ENCODE measurements at places on chromosomes 7 and 10.

- no peak overlapping the region for H3K4me3 ChIP-seq
- H3K4me1 ChIP-seq = no peaks in the 10 kb centered on the region
- H3K27ac ChIP-seq = peak overlapping the region; percentile 78
These were observed 183.9 kb downstream of the AVL9 start for GRCh38 chr7:32679192-32679591.

- H3K27me3 ChIP-seq = no peaks in the 10 kb centered on the region
- no peaks in the 10 kb centered on the region for H3K4me1 ChIP-seq
- no peak for DNase-seq
- H3K27ac ChIP-seq = no peak overlapping the region
- H3K4me3 ChIP-seq = no peak overlapping the region
These were observed 20.4 kb upstream of the UTF1 start for GRCh38 chr10:133209641-133210040.

DNA sequence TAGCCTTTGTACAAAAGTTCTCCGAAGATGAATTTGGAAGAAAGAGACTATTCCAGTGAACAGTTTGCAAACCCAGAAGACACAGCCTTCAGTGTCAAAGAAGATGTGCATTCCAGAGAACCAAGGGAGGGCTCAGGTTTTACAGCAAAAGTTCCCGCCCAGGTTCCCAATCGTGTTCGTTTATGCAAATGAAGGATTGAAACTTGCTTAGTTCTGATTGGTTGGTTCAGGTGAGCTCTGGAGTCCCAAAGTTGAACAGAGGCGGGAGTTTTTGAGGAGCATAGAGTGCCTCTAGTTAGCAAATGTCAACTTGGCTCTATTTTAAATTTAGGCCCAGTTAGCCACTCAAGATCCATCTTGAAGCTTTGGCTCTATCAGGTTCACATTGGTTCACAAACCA lies 51.3 kb downstream of the TMEM270 start:
- no peak for DNase-seq
- no peaks in the 10 kb centered on the region for H3K27me3 ChIP-seq
- H3K4me3 ChIP-seq = no peak overlapping the region

DNA sequence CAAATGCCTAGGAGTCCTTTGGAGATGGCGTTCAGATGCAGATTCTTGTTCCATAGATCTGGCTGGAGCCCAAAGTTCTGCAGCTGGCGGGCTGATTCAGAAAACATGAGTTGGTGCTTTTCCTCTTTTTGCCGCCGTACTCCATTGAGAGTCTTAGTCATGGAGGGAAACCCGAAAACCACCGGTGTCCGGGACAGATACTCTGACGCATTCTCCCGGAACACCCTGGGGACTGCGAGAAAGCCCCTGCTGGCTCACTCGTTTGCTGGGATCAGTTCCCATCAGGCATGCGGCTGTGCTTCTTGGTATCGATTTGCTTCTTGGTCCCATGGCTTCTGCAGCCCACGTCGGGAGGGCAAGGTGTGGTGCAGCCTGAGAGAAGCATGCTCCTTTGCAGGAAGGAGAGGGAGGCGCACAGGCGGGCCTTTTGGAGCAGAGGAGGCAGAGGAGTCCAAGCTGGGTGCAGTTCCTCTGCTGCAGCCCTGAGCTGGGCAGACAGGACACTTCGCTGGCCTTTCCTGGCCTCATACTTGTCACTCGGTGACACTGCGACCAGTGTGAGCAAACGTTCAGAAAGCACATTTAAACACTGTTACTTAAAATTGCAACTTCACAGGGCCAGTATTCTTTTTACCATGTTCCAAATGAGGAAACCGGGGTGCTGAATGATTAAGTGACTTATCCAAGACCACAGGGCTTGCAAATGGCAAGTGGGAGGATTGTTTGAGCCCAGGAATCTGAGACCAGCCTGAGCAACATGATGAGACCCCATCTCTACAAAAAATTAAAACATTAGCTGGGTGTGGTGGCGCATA lies 30.6 kb upstream of the PFKFB3 start:
- no peaks in the 10 kb centered on the region for H3K36me3 ChIP-seq
- no peak for DNase-seq
- no peaks in the 10 kb centered on the region for H3K4me1 ChIP-seq
- H3K4me3 ChIP-seq = no peak overlapping the region
- H3K27me3 ChIP-seq = no peaks in the 10 kb centered on the region

- H3K27me3 ChIP-seq = no peaks in the 10 kb centered on the region
- DNase-seq = no peak
- no peak overlapping the region for H3K4me3 ChIP-seq
These were observed 154.5 kb downstream of the SLC25A13 start for GRCh38 chr7:96167424-96167823.

- H3K4me3 ChIP-seq = no peak overlapping the region
- no peaks in the 10 kb centered on the region for H3K36me3 ChIP-seq
- no peak for DNase-seq
- H3K4me1 ChIP-seq = no peaks in the 10 kb centered on the region
- H3K27ac ChIP-seq = no peak overlapping the region
These were observed 7.8 kb upstream of the SRRM3 start for GRCh38 chr7:76193883-76194282.

- peak overlapping the region; percentile 75 for H3K27ac ChIP-seq
- H3K27me3 ChIP-seq = no peaks in the 10 kb centered on the region
- H3K4me1 ChIP-seq = no peaks in the 10 kb centered on the region
- no peaks in the 10 kb centered on the region for H3K36me3 ChIP-seq
These were observed 811 bp downstream of the RGS10 start for GRCh38 chr10:119541459-119542356.

DNA sequence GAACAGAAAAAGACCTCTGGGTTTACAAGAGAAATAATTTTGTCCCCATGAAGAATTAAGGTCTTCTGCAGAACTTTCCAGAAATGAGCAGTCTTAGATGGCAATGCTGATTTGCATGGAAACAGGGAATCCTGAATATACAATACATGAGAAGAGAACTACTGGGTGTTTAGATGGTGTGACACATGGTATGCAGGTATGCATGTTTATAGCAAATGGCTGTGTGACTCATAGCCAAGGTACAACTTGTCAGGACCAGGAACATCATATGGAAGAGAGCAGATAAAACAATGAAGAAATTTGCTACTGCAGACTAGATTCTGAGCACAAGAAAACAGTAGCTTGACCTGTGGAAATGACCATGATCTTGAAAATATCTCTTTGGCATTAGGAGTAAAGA lies 907.8 kb downstream of the GATA3 start:
- H3K27ac ChIP-seq = no peak overlapping the region
- H3K27me3 ChIP-seq = no peaks in the 10 kb centered on the region
- no peaks in the 10 kb centered on the region for H3K36me3 ChIP-seq
- no peak for DNase-seq
- H3K4me3 ChIP-seq = no peak overlapping the region

GRCh38 chr7:122255454-122255853 lies 49.1 kb downstream of the FEZF1 start:
- no peaks in the 10 kb centered on the region for H3K36me3 ChIP-seq
- no peak for DNase-seq
- H3K4me1 ChIP-seq = no peaks in the 10 kb centered on the region

- no peak for DNase-seq
- no peak overlapping the region for H3K4me3 ChIP-seq
- H3K27me3 ChIP-seq = no peaks in the 10 kb centered on the region
These were observed 72.9 kb downstream of the AOAH start for GRCh38 chr7:36651404-36651803.

DNA sequence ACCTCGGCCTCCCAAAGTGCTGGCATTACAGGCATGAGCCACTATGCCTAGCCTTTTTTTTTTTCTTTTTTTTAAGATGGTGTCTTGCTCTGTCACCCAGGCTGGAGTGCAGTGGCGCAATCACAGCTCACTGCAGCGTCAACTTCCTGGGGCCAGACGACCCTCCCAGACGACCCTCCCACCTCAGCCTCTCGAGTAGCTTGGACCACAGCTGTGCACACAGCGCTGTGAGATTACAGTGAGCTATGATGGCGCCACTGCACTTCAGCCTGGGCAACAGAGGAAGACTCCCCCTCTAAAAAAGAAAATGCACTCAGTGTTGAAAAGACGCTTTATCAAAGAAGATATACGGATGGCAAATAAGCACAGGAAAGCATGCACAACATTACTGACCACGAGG lies 16.5 kb upstream of the WIPI2 start:
- H3K4me3 ChIP-seq = no peak overlapping the region
- no peak overlapping the region for H3K27ac ChIP-seq
- H3K4me1 ChIP-seq = no peaks in the 10 kb centered on the region
- H3K27me3 ChIP-seq = no peaks in the 10 kb centered on the region
- H3K36me3 ChIP-seq = no peaks in the 10 kb centered on the region

DNA sequence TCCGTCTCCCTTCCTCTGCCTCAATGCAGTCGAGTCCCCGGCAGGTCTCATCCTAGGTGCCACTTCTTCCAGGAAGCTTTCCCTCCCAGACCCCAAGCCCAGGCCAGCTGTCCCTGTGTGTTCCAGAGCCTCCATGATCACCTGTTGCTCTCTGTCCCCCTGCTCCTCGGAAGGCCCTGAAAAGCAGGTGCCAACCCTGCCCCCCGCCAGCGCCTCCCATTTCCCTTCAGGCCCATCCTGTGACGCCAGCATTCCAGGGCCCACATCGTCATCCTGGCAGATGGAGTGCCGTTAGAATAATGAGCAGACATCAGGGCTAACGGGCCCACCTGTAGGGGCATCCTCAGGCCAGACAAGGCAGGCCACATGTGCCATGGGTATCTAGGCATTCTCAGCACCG lies 253.0 kb upstream of the PPP2R2D start:
- no peaks in the 10 kb centered on the region for H3K36me3 ChIP-seq
- H3K4me3 ChIP-seq = no peak overlapping the region
- H3K27me3 ChIP-seq = no peaks in the 10 kb centered on the region
- H3K4me1 ChIP-seq = no peaks in the 10 kb centered on the region

DNA sequence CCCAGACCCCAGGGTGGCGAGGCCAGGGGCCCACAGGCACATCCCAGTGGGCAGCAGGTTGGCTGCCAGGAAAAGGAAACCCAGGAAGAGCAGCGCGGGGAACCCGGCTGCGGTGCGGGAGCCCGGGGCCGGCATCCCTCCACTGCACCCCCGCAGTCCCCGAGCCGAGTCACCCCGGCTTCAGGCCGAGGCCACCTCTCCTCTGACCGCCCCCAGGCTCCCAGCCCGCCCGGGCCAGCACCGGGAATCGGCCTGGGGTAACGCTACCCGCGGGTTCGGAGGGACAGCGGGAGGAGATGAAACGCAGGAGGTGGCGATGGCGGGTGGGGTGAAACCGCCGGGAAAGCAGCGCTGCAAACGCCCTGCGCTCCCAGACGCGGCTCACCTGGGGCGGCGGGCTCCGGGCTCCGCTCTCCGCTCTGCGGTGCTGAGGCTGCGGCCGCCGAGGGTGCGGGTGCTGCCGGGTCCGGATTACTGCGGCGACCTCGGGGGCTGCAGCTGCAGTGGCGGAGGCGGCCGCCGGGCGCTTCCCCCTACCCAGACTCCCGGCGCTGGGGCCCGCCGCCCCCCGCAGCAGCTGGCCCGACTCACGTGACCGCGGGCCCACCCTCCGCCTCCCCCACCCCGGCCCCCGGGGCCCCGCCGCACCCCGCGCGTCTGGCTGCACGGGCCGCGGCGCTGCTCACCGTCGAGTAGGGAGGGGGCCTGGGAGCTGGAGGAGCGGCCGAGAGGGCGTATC lies at the start of gene SCRN1:
Gene SCRN1, minus strand, starts transcription at position 545 of the 739 bp plus-strand sequence. CDS start 20,734 bp downstream, outside the sequence.
- H3K4me1 ChIP-seq = no peaks in the 10 kb centered on the region
- H3K27ac ChIP-seq = peak within 1 kb of the TSS; percentile 94
- no peaks in the 10 kb centered on the region for H3K36me3 ChIP-seq
- peak within 1 kb of the TSS; percentile 93 for H3K4me3 ChIP-seq
- no peak for DNase-seq

DNA sequence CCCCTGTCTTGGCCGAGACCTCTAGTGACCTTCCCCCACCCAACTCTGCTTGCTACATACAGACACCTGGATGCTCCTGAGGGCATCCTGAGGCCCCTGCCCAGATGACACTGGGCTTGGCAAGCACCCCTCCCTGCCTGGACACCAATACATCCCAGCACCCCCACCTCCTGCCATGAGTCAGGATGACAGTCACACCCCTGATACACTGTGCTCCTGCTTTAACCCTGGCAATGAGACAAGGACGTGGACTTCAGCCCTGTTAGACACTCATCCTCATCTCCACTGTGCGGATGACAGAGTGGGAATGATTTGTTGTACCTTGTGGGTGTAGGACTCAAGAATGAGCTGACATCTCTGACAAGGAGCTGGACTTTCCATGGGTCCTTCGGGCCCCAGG lies 186.3 kb upstream of the ADCY1 start:
- H3K27me3 ChIP-seq = no peaks in the 10 kb centered on the region
- no peak for DNase-seq
- no peaks in the 10 kb centered on the region for H3K36me3 ChIP-seq
- H3K4me3 ChIP-seq = no peak overlapping the region
- H3K4me1 ChIP-seq = no peaks in the 10 kb centered on the region

GRCh38 chr10:71849461-71849908 lies 1.6 kb downstream of the PSAP start:
- peak overlapping the region; percentile 98 for H3K27ac ChIP-seq
- H3K27me3 ChIP-seq = no peaks in the 10 kb centered on the region
- no peak for DNase-seq
- H3K4me3 ChIP-seq = peak overlapping the region; percentile 97
- no peaks in the 10 kb centered on the region for H3K36me3 ChIP-seq

GRCh38 chr7:46741938-46742540 lies 821.0 kb upstream of the IGFBP3 start:
- no peak for DNase-seq
- H3K27me3 ChIP-seq = no peaks in the 10 kb centered on the region
- H3K4me3 ChIP-seq = no peak overlapping the region
- H3K4me1 ChIP-seq = no peaks in the 10 kb centered on the region
- no peaks in the 10 kb centered on the region for H3K36me3 ChIP-seq

DNA sequence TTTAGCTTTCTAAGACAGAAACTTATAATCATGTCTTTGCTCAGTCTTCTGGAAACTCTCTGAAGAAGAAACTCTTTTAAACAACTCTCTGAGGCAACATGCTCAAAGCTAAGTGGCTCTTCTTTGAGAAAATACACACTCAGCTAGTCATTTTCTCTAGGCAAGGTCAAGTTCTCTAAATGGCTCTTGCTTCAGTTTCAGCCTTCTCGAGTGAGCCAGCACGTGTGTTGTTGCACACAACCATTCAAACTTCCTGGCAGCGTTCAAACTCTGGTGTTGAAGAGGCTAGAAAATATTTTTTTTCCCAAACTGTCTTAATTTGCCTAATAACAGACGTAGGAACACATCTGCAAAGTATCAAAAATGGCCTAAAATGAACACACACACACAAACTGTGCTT lies 129.1 kb downstream of the THSD7A start:
- no peak for DNase-seq
- H3K27me3 ChIP-seq = no peaks in the 10 kb centered on the region
- H3K36me3 ChIP-seq = no peaks in the 10 kb centered on the region
- no peak overlapping the region for H3K4me3 ChIP-seq
- no peak overlapping the region for H3K27ac ChIP-seq

- no peaks in the 10 kb centered on the region for H3K27me3 ChIP-seq
- no peak overlapping the region for H3K27ac ChIP-seq
- no peaks in the 10 kb centered on the region for H3K36me3 ChIP-seq
- no peak overlapping the region for H3K4me3 ChIP-seq
- H3K4me1 ChIP-seq = no peaks in the 10 kb centered on the region
These were observed 140.8 kb upstream of the PRR15 start for GRCh38 chr7:29422829-29423228.

DNA sequence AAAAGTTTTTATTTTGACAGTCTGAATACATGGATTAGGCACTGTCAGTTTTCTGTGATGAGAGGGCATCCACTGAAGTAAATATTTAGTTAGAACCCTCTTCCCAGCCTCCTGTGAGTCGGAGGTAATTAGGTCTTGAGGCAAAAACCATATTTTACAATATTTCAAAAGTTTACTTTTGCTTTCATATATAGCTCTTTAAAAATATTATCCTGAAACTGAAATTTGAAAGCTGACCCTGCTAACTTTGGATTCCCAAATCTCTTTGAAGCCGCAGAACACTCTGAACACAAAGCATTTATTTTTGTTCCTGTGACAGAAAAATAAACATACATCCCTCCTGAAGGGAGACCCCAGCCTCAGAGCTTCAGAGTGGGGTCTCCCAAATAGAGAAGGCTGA lies 317.4 kb downstream of the KIF20B start:
- H3K27ac ChIP-seq = no peak overlapping the region
- DNase-seq = no peak
- no peak overlapping the region for H3K4me3 ChIP-seq
- H3K27me3 ChIP-seq = no peaks in the 10 kb centered on the region
- no peaks in the 10 kb centered on the region for H3K4me1 ChIP-seq
